AG04449 (cell line): ENCODE measurements at places on chromosomes 2 and 18.
A peak's percentile ranks its signal among the peaks of the same experiment; 100 is the strongest.

- DNase-seq: no peak
Measured at GRCh38 chr18:9796935-9797549, 88.7 kb upstream of the TXNDC2 start.

DNA sequence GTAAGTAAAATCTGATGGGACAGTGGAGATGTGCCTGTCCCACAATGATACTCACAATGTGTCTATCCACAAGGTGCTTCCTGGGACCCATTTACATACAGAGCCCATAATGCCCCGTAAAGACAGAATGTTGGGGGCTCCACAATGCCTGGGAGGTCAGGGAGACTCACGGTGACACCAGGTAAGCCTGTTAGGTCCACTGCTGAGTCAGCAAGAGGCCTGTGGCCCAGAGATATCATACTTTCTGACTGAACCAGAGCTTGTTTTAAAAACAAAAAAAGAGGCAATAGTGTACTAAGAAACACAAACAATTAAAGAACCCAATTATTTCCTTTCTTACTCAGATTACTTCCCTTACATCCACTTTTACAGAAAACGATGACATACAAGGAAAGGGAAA is 771.1 kb upstream of the ID2 start:
- DNase-seq: no peak

DNA sequence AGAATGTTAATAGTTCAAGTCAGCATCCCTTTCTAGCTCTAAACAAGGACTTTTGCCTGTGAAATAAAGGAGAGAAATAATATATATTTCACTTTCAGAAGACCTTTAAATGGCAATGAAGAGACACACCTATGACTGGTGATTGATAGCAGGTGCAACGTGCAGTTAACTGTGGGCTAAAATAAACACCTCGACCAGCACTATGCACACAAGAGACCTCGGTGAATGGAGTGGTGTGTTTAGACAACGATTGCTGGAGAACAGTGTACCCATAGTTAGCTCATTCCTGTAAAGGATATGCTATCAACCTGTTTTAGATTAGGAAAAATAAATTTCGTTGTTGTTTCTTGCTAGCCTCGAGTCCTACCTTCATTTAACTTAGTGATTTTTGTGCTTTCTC is 143.4 kb downstream of the NR4A2 start:
- DNase-seq: no peak

DNA sequence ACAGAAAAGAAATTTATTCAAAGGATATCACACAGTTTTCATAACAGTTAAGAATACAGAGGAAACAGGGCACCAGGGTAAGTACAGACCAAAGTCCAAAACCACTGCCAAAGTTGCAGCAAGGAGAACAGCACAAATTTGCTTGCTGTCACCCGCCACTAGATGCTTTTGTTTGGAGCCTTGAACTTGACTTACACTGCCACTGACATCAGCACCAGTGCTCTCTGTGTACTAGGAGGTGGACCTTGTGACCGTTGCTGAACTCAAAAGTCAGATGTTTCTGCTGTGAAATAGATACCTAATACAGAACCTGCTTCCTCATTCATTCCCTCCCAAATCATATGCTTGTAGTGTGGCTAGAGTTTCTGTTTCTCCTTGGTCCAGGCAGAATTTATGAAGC is 578.3 kb upstream of the TMEFF2 start:
- no peak for DNase-seq

DNA sequence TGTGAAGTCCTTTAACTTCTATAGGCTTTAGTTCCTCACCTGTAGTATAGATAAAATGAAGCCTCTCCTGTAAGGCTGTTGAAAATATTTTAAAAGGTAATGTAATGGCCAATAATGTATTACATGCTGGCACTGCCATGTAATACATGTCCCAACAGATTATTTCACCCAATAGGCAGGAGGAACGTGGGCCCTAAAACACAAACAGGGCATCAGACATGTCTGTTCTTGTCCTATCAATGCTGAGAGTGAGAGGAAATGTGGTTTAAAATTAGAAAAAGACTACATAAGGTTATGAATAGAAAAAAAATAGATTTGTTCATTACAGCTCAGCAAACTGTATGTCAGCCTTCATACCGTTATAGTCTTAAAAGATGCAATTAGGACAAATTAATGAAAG is 492.7 kb upstream of the DDX18 start:
- no peak for DNase-seq

DNA sequence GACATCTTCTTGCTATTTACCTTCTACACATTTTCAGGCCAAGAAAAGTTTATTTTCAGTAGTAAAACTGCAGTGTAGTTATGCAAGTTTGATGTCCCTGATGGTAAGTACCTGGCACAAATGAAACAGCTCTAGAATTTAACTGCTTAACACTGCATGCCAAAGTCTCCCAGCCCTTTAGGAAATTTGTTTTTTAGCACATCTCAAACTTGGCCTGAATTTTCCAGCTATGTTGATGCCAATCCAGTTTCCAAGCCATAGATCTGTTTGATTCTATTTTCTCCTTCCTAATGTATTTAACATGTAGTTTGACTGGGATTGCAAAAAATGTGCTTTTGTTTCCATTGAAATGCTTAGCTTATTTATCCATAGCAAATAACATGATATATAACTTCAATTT is 29.3 kb upstream of the ZNF385B start:
- DNase-seq: no peak

GRCh38 chr2:7014174-7014640 is 97.0 kb downstream of the RNF144A start:
- no peak for DNase-seq

DNA sequence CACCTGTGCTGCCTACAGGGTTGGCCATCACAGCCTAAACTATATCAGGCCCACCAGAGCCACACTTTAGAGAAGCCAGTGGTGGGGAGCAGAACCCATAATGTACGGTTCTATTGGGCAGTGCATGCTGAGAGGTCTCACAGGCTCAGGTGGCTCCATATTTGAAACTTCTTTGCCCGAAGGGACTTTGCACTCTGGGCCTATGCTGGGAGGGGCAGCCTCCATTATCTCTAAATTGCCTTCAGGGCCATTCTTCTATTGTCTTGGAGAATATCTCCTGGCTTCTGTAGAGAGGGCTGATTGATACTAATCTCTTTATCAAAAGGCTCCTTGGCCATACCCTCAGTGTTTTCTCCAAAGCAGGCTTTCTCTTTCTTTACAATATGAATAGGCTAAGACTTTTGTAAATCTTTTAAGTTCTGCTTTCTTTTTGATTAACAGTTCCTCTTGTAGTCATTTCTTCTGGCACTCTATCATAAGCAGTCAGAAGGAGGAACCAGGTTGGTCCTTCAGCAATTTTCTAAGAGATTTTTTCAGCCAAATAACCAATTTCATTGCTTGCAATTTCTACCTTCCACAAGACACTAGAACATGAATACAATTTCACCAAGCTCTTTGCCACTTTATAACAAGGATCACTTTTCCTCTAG is 44.5 kb downstream of the RPE start:
- DNase-seq: no peak

GRCh38 chr2:44456946-44457345 is 95.2 kb downstream of the CAMKMT start:
- no peak for DNase-seq

GRCh38 chr18:23967321-23968089 is 47.0 kb upstream of the TTC39C start:
- no peak for DNase-seq

DNA sequence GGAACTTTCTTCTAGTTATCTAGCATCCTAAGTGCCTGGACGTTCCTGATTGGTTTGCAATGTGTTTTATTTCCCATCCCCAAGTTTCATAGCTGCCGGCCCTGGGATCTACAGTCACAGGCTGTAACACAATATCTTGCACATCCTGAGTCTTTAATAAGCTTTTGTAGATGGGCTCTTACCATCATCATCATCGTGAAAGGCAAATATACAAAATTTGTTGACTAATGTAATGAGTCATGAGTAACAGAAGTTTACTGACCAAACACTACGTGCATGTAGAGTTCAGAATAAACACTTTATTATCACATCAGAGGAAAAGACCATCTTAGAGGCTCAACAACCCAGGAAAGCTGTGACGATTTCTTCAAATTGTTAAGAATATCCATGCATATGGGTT is 8.1 kb upstream of the TYMS start:
- DNase-seq: no peak

DNA sequence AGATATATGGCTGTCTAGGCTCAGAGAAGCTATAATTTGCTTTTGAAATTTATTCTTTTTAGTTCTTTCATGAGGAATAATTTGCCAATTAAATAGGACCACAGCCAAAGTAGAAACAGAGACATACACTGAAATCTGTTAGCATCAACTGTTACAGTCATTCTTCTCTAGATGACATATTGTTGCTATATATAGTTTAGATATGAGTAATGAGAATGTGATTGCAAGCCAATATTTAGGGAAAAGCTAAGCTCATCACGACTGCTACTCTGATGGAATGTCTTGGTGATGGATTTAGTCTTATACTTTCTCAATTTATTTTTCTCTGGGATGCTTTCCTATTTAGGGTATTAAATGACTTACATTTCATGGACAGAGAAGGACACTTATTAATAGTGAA is 259.1 kb downstream of the LNPK start:
- DNase-seq: no peak

DNA sequence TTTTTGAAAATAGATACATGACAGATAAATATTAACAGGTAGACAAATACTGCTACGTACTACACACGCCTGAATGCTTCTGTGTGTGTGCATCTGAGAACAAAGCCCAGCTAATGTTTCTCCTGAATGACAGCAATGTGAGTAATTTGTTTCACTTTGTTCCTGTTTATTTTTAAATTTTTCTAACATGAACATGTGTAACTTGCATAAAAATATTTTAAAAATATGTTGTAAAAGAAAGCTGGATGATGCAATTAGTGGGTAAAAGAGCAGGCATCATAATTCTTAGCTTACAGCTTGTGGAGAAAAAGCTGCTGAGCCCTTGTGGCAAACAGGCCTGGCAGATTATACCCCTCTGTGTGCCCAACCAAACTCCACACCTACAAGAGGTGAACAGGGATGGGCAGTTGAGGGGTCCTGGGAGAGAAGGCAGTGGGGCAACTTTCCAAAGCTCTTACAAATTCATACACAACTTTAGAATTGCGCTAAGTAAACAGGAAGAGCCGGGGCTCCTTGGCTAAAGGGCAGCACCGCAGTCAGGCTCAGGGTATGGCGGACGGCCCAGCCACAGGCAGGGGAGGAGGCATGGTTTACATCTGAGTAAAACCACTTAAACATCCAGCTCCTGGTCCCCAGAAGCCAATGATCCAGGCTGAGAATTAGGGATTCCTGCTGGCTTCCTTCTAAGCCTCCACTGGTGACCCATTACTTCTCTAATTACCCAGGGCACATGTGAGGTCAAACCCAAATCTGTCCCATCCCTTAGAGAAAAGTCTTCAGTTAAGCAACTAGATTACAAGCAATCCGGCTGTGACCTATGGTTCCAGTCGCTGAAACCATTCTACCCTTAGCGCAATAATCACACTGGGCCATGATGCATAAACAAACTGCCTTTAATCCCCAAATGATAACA is 14.0 kb downstream of the PXDN start:
- DNase-seq: peak; percentile 74

GRCh38 chr2:20930928-20931327 is 108.0 kb upstream of the LDAH start:
- peak; percentile 51 for DNase-seq

GRCh38 chr2:7618031-7618430 is 700.8 kb downstream of the RNF144A start:
- no peak for DNase-seq

DNA sequence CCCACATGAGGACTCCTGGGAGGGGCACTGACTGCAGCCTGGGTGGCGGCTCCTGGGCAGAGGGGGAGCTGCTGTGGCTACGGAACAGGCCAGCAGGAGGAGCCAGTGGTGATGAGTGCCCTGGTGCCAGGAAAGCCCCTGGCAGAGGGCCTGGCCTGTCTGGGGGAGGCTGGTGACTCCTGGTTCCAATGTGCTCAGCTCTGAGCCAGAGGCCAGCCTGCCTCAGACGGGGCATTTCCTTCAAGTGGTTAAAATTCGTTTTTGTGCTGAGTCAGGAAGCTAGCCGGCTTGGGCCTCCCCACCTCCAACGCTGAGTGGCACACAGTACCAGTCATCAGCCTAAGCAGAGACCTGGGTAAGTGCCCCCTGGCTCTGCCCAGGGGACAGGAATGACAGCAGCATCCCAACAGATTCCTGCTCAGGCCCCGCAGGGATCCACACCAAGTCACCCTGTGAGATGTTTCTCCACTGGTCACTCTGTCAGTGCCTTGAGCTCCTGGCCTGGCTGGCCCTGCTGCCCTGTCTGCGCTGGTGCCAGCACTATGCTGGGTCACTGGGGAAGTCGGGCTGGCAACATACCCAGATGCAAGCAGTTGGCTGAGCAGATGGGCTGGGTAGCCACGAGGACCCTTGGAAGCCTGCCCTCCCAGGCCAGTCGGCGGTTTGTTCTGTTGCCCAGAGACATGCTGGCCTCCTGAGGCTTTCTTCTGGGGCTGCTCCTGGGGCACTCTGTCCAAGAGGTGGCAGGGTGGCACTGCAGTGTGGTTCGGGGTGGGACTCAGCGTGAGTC is 7.1 kb upstream of the KLF11 start:
- peak; percentile 31 for DNase-seq

DNA sequence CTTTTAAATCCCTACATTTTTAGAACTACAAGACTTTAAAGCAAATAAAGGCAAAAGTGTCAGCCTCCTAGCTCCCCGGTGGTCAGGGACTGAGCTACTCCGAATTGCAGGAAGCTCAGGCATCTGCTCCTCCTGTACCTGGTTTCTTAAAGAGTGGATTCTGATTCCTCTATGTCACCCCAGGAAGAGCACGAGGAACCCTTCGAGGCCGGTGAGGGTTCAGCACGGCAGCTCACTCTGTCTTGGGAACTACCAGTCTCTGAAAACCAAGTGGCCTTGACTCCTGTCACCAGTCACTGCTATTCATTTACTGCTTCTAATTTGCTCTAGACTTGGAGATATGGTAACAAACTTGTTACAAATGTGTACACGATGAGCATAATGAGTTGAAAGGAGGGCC is 2.3 kb downstream of the PER2 start:
- DNase-seq: no peak

- no peak for DNase-seq
Measured at GRCh38 chr2:179171371-179171770, 93.3 kb downstream of the SESTD1 start.

DNA sequence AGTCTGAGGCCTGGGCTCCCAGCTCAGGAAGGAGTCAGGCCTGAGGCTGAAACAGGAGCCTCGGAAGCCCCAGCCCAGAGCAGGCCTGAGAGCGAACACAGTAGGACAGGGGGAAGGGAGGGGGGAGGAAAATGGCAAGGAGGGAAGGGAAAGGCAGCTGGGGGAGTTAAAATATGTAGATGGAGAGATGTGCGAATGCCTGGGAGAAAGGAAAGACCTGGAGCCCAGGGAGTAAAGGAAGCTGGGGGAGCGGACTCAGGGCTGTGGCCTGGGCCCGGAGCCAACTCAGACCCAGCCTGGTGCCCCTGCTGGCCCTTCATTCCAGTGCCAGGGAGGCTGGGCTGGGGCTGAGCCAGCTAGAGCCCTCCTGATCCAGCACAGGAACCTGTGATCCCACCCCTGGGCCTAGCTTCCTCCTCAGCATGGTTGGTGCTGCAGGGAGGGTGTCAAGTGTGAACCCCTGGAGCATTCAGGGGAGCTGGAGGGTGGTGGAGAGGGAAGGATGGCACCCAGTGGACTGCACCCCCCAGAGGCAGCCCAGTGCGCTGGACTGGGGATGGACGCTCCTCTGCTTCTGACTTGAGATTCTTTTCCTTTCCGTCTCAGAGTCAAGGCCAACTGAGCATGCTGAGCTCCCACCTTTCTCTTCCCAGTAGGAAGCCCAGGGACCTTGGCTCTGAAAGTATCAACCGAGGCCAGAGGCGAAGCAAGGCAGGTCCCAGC is 46.3 kb downstream of the EMX1 start:
- no peak for DNase-seq

- no peak for DNase-seq
Measured at GRCh38 chr2:46387886-46388515, 90.8 kb downstream of the EPAS1 start.

- no peak for DNase-seq
Measured at GRCh38 chr2:147224070-147224469, 620.8 kb upstream of the ACVR2A start.
